ENCODE measurements at places on chromosomes 4 and X.

GRCh38 chr4:10960389-10960788 lies 275.8 kb upstream of the CLNK start:
- H3K4me1 ChIP-seq = no peaks in the 10 kb centered on the region
- no peak overlapping the region for H3K27ac ChIP-seq
- no peaks in the 10 kb centered on the region for H3K36me3 ChIP-seq
- no peak overlapping the region for H3K4me3 ChIP-seq

DNA sequence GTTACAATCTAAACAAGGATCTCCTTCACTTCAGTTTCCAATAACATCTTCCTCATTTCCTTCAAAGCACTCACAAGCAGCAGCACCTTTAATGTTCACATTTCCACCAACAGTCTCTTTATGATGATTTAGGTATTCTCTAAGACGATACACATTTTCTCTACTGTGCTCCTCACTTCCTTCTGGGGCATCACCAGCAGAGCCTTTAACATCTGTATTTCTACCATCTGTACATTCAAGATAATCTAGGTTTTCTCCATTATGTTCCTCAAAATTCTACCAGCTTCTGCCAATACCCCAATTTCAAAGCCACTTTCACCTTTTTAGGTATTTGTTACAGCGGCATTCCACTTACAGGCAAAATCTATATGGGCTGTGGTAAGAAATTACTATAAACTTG lies 80.6 kb downstream of the FBXW7 start:
- DNase-seq = no peak
- no peaks in the 10 kb centered on the region for H3K27me3 ChIP-seq
- no peaks in the 10 kb centered on the region for H3K4me1 ChIP-seq

GRCh38 chr4:186698028-186698427 lies 25.6 kb downstream of the FAT1 start:
- DNase-seq = no peak
- peaks cover 33% of the 10 kb centered on the region for H3K4me1 ChIP-seq
- no peak overlapping the region for H3K27ac ChIP-seq
- no peak overlapping the region for H3K4me3 ChIP-seq
- H3K27me3 ChIP-seq = no peaks in the 10 kb centered on the region
- peaks cover 8% of the 10 kb centered on the region for H3K36me3 ChIP-seq

DNA sequence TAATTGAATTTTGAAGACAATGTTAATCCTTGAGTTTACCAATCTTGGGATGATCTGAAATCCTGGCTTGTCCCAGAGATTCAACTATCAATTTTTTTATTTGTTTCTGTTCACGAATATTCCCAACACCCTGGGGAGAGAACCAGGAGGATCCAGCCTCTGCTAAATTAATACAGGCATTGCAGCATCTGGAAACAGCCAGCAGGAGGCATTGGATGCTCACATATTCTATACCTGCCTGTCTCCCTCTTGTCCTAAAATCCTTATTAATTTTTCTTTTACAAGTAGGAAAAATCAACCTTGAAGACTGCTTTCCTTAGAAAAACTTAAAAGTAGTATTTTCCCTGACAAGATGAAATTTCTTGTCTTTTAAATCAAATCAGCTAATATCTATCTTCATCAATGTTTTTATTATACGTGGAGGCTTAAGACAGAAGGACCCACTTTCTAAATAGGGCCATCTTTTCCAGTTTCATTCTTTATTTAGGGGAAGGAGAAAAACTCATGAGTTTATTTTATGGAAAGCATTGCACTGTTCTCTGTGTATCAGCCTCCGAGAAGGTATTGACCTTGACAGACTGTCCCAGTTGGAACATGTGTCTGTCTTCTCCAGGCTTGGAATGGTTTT lies 102.4 kb downstream of the CLNK start:
- DNase-seq = peak; percentile 59
- no peaks in the 10 kb centered on the region for H3K36me3 ChIP-seq
- no peak overlapping the region for H3K27ac ChIP-seq

- no peak overlapping the region for H3K4me3 ChIP-seq
- peak; percentile 43 for DNase-seq
- peaks cover 2% of the 10 kb centered on the region for H3K4me1 ChIP-seq
- no peaks in the 10 kb centered on the region for H3K27me3 ChIP-seq
- no peak overlapping the region for H3K27ac ChIP-seq
Measured at GRCh38 chr4:121707344-121707743, 10.6 kb upstream of the ANXA5 start.

- H3K4me1 ChIP-seq = no peaks in the 10 kb centered on the region
- no peak overlapping the region for H3K4me3 ChIP-seq
- no peak for DNase-seq
- no peaks in the 10 kb centered on the region for H3K27me3 ChIP-seq
- H3K36me3 ChIP-seq = peaks cover 84% of the 10 kb centered on the region
Measured at GRCh38 chr4:7771541-7772507, 167.8 kb downstream of the AFAP1 start.

GRCh38 chrX:134721766-134722532 lies 63.7 kb upstream of the PLAC1 start:
- H3K36me3 ChIP-seq = no peaks in the 10 kb centered on the region
- H3K27me3 ChIP-seq = no peaks in the 10 kb centered on the region
- H3K27ac ChIP-seq = no peak overlapping the region
- peaks cover 11% of the 10 kb centered on the region for H3K4me1 ChIP-seq
- H3K4me3 ChIP-seq = no peak overlapping the region
- DNase-seq = no peak

GRCh38 chrX:39769748-39770147 lies 328.0 kb downstream of the BCOR start:
- no peak overlapping the region for H3K4me3 ChIP-seq
- no peaks in the 10 kb centered on the region for H3K36me3 ChIP-seq
- no peak for DNase-seq
- no peak overlapping the region for H3K27ac ChIP-seq
- H3K27me3 ChIP-seq = no peaks in the 10 kb centered on the region

DNA sequence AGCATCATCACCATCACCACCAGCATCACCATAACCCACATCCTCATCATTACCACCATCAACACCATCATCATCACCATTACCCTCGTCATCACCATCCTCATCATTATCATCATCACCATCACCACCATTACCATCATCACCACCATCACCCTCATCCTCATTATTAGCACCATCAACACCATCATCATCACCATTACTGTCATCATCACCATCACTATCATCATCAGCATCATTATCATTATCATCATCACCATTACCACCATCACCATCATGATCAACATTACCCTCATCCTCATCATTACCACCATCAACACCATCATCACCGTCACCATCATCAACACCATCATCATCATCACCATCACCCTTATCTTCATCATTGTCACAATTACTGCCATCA lies 51.7 kb downstream of the HTRA3 start:
- DNase-seq = no peak
- no peak overlapping the region for H3K4me3 ChIP-seq
- H3K4me1 ChIP-seq = peaks cover 4% of the 10 kb centered on the region
- no peaks in the 10 kb centered on the region for H3K27me3 ChIP-seq
- H3K36me3 ChIP-seq = no peaks in the 10 kb centered on the region
- H3K27ac ChIP-seq = no peak overlapping the region

DNA sequence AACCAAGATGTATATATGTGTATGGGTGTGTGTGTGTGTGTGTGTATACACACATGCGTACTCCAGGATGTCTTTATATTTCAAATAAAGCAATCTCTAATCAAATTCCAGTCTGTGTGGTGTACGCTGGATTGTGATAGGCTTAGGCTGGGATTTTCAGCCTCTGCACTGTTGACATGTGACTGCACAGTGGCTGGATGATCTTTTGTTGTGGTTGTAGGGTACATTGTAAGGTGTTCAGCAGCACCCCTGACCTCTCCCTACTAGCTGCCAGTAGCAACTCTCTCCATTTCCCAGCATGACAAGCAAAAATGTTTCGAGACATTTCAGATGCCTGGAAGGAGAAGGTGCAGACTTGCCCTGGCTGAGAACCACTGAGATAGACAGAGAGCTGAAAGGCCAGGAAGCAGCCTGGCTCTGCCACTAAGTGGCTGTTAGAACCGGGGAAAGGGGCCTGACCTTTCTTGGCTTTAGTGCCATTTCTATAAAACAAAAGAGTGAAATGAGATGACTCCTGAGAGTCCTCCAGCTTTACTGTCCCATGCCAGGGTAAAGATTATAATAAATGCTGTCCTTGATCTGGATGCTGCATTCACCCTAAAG lies 10.5 kb downstream of the PGM2 start:
- DNase-seq = no peak
- H3K27ac ChIP-seq = no peak overlapping the region
- H3K4me3 ChIP-seq = no peak overlapping the region
- H3K27me3 ChIP-seq = no peaks in the 10 kb centered on the region
- H3K36me3 ChIP-seq = peaks cover 22% of the 10 kb centered on the region

- no peak overlapping the region for H3K4me3 ChIP-seq
- H3K36me3 ChIP-seq = no peaks in the 10 kb centered on the region
- H3K4me1 ChIP-seq = peaks cover 4% of the 10 kb centered on the region
- H3K27me3 ChIP-seq = no peaks in the 10 kb centered on the region
- H3K27ac ChIP-seq = no peak overlapping the region
Measured at GRCh38 chr4:109622626-109623025, 62.6 kb downstream of the MCUB start.

DNA sequence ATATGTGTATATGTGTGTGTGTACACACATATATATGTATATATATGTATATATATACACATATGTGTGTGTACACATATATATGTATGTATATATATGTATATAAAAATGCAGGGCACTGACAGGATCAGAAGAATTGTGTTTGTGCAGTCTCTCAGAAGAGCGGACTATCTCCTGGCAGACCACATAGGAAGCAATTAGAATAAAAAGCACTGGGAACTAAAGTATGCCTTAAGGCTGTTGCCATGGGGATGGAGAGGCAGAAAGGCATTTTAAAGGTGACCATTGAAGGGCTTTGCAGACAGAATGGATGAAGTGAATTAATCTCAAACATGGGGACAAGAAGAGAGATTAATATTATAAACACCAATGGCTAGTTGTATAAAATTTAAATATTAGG lies 33.7 kb upstream of the USP51 start:
- H3K4me3 ChIP-seq = no peak overlapping the region
- H3K4me1 ChIP-seq = no peaks in the 10 kb centered on the region
- DNase-seq = no peak
- no peaks in the 10 kb centered on the region for H3K27me3 ChIP-seq
- no peak overlapping the region for H3K27ac ChIP-seq
- no peaks in the 10 kb centered on the region for H3K36me3 ChIP-seq

- H3K36me3 ChIP-seq = no peaks in the 10 kb centered on the region
- no peak overlapping the region for H3K4me3 ChIP-seq
- no peak for DNase-seq
- no peaks in the 10 kb centered on the region for H3K4me1 ChIP-seq
Measured at GRCh38 chr4:84973856-84974255, 7.4 kb upstream of the WDFY3 start.

DNA sequence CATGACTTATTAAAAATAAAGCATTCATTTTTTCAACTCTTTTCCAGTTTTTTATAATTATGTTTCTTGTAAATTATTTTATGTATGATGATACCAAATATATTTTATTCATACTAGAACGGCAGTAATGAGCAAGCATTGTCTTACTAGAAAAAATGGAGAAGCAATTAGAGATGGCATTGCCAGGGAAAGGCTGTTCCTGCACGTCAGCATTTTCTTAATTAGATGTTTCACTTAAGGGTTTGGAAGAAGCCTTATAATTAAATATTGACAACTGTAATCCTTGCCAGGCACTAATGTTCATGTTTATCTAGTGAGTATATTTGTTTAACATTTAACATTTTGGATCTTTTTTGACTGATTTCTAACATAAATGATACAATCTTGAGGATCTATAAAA lies 16.6 kb downstream of the FAM149A start:
- no peaks in the 10 kb centered on the region for H3K4me1 ChIP-seq
- H3K36me3 ChIP-seq = no peaks in the 10 kb centered on the region
- no peak for DNase-seq
- H3K27me3 ChIP-seq = no peaks in the 10 kb centered on the region

DNA sequence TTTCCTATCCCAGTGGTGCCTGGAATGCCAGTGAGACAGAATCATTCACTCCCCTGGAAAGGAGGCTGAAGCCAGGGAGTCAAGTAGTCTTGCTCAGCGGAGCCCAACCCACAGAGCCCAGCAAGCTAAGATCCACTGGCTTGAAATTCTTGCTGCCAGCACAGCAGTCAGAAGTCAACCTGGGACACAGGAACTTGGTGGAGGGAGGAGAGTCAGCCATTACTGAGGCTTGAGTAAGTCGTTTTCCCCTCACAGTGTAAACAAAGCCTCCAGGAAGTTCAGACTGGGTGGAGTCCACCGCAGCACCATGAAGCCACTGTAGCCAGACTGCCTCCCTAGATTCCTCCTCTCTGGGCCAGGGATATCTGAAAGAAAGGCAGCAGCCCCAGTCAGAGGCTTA lies 283.2 kb upstream of the CPEB2 start:
- H3K4me1 ChIP-seq = no peaks in the 10 kb centered on the region
- H3K36me3 ChIP-seq = no peaks in the 10 kb centered on the region
- no peak for DNase-seq
- H3K27ac ChIP-seq = no peak overlapping the region
- H3K27me3 ChIP-seq = no peaks in the 10 kb centered on the region

DNA sequence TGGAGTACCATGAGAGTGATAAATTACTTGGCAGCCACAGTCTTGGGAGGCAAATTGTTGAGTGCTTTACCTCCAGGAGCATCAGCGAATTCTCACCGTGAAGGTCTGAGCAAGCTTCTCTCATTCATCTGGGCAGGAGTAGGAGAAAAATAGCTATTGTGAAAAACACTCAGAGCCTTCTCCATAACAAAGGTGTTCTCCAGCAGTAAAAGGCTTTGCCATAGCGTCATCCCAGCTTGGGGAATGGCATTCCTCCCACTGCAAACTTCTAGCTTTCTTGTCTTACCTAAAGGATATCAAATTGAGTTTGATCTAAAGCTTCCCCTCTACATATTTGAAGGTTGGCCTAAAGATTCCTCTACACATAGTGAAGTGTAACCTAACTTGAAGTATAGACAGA lies 29.8 kb upstream of the MAGEA11 start:
- DNase-seq = peak; percentile 33
- H3K4me1 ChIP-seq = no peaks in the 10 kb centered on the region
- no peaks in the 10 kb centered on the region for H3K27me3 ChIP-seq
- no peak overlapping the region for H3K27ac ChIP-seq
- no peaks in the 10 kb centered on the region for H3K36me3 ChIP-seq

- no peaks in the 10 kb centered on the region for H3K36me3 ChIP-seq
- peaks cover 17% of the 10 kb centered on the region for H3K4me1 ChIP-seq
- no peak overlapping the region for H3K27ac ChIP-seq
- DNase-seq = no peak
- H3K27me3 ChIP-seq = no peaks in the 10 kb centered on the region
Measured at GRCh38 chr4:128516301-128516969, 228.8 kb upstream of the PGRMC2 start.

GRCh38 chr4:149164282-149164681 lies 651.4 kb downstream of the IQCM start:
- H3K27ac ChIP-seq = no peak overlapping the region
- peaks cover 5% of the 10 kb centered on the region for H3K4me1 ChIP-seq
- no peaks in the 10 kb centered on the region for H3K27me3 ChIP-seq
- DNase-seq = no peak

All from trophoblast cell (in vitro differentiated cells and primary cell).